Stimulated activated naive B cell treated with anti-CD40 and anti-IgM and Interleukin-4, amounts not matched to agents 10 μg/mL and 1 μg/mL and 100 μg/mL, for 72 hours (primary cell): ENCODE measurements at places on chromosomes 11 and 22.

DNA sequence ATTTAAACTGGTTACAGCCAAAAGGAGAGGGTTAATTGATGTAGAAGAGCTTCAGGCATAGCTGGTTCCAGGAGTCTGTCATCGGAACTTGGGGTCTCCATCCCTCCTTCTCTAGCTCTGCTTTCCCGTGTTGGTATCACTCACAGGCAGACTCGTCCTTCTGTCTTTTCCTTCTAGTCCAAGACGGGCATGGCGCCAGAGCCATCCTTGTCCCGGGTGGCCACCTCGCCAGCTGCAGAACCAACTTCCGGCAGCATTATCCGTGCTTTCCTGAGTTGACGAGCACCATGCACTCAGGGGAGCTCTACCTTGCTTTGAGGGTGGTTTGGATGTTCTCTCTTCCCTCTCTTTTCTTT, 14.7 kb downstream of the LINC01488 start:
- H3K36me3 ChIP-seq = no peaks in the 10 kb centered on the region
- peaks cover 59% of the 10 kb centered on the region for H3K27me3 ChIP-seq
- no peak for DNase-seq
- H3K27ac ChIP-seq = no peak overlapping the region

DNA sequence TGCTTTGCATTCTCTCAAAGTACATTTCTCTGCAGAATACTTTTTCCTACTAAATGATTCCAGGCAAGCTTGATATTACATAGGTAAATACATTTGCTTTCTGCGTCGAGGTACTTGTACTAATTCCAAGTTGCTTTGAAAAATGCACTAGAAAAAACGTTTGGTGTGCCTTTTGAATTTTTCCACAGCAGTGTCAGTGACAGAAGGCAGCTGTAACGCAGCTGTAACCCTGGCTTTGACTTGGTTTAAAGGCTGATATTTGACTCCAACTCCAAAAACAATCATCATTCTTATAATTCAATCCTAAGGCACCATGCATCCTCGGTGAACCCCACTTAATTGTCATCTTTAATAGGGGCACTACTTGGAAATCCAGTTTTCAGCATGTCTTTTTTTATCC, 125.0 kb downstream of the MAML2 start:
- H3K36me3 ChIP-seq = peaks cover 3% of the 10 kb centered on the region
- H3K4me1 ChIP-seq = peaks cover 79% of the 10 kb centered on the region
- no peaks in the 10 kb centered on the region for H3K27me3 ChIP-seq
- DNase-seq = no peak

- H3K27ac ChIP-seq = no peak overlapping the region
- peaks cover 27% of the 10 kb centered on the region for H3K27me3 ChIP-seq
- H3K4me1 ChIP-seq = no peaks in the 10 kb centered on the region
- no peak overlapping the region for H3K4me3 ChIP-seq
Measured at GRCh38 chr22:36578619-36579018, 49.7 kb upstream of the EIF3D start.

DNA sequence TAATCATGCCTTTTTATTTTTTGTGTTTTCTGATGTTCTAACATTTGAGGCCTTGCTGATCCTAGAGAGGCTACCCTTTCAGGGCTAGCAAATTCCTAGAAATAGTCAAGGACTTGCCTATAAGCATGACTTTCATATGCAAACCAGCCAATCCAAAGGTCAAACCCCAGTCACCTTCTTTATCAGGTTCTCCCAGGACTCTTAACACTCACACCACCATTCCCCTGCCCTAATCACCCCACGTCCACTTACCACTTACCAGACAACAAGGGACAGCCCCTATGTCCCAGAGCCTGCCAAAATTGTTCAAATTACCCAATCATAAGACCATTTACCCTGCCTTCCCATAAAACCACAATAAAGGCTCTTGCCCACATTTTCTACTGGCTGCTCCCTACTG, 1339.8 kb downstream of the LRRC4C start:
- H3K27ac ChIP-seq = no peak overlapping the region
- no peaks in the 10 kb centered on the region for H3K27me3 ChIP-seq

- peaks cover 15% of the 10 kb centered on the region for H3K4me1 ChIP-seq
- no peak for DNase-seq
- H3K4me3 ChIP-seq = no peak overlapping the region
Measured at GRCh38 chr11:93686812-93687211, 25.3 kb downstream of the CEP295 start.

DNA sequence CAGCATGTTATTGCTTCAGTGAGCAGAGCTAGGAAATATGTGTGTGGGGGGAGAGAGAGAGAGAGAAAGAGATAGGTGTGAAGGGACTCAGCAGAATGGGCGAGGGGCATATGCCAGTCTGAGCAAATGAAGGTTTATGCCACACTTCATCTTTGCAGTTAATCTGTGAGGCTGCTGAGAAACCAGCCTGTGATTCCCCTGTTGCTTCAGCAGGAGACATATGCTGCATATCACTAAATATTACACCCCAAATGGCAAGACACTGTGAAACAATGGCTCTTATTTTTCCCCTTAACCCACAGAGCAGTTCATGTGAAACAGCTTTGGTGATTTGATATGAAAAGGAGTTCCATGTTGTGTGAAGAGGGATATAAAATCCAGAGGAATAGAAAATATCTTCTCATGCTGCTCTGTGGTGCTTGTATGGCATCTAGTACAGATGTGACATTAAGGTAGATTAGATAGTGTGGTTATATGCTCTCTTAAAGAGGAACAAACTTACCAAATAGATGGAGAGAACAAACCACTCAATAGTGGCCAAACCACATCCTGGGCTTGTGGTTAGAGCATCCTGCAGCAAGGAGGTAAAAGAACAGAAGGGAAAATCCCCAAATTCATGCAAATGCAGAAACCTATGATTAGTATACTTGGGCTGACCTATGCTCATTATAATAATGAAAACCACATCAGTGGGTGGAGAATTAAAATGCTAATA, 864.2 kb downstream of the FAM181B start:
- no peaks in the 10 kb centered on the region for H3K27me3 ChIP-seq
- peak; percentile 78 for DNase-seq
- peaks cover 17% of the 10 kb centered on the region for H3K4me1 ChIP-seq
- peaks cover 4% of the 10 kb centered on the region for H3K36me3 ChIP-seq

DNA sequence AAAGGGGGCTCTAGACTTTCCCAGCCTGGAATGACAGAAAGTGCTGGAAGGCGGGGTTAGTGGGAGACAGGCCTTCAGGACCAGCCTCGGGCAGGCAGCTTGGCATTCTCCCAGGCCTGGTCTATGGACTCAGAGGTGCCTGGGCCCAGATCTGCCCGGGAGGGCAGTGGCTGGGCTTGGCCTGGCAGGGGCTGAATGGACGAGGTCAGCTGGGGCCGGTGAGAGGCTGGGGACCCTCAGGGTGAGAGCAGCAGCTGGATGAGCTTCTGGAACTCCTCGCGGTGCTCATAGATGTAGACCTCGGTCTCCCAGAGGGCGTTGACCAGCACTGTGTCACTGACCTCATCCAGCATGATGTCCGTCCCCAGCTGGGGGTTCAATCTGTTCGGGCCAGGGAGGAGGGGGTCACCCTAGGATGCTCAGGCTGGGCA, 1.5 kb upstream of the BAIAP2L2 start:
- H3K4me1 ChIP-seq = peaks cover 18% of the 10 kb centered on the region
- H3K27ac ChIP-seq = no peak overlapping the region
- no peak for DNase-seq

- peak overlapping the region; percentile 94 for H3K27ac ChIP-seq
- H3K4me1 ChIP-seq = peaks cover 95% of the 10 kb centered on the region
- H3K4me3 ChIP-seq = peak overlapping the region; percentile 37
- H3K36me3 ChIP-seq = peaks cover 44% of the 10 kb centered on the region
- peak; percentile 79 for DNase-seq
Measured at GRCh38 chr11:118002541-118003423, 16.6 kb downstream of the IL10RA start.

- peak overlapping the region; percentile 94 for H3K27ac ChIP-seq
- H3K4me3 ChIP-seq = peak overlapping the region; percentile 100
- DNase-seq = no peak
- H3K4me1 ChIP-seq = peaks cover 18% of the 10 kb centered on the region
- H3K27me3 ChIP-seq = no peaks in the 10 kb centered on the region
- H3K36me3 ChIP-seq = peaks cover 14% of the 10 kb centered on the region
Measured at GRCh38 chr11:125111001-125111342, 454 bp downstream of the TMEM218 start.

DNA sequence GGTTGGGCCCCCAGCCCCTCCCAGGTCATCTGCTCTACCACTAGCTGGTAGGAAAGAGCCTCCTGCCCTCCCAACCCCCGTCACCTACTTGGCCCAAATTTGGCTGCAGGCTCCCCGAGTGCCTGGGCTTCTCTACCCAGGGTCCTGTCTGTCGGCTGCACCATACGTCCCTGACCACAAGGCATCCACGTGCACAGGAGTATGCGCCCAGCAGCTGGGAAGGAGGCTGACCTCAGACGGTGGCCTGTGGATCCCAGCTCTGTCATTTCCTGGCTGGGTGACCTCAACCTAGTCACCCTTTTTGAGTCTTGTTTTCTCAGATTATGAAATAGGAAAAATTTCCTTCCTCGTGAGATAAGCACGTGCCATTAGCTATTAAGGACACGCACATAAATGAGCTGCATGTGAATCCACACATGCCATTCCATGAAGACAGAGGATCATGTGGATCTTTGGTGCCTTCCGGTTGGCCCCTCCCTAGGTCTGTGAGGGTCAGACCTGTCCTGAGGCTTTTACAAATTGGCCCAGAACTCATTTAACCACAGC, 13.7 kb downstream of the CYB561A3 start:
- no peaks in the 10 kb centered on the region for H3K27me3 ChIP-seq
- H3K27ac ChIP-seq = peak overlapping the region; percentile 62
- no peak overlapping the region for H3K4me3 ChIP-seq

DNA sequence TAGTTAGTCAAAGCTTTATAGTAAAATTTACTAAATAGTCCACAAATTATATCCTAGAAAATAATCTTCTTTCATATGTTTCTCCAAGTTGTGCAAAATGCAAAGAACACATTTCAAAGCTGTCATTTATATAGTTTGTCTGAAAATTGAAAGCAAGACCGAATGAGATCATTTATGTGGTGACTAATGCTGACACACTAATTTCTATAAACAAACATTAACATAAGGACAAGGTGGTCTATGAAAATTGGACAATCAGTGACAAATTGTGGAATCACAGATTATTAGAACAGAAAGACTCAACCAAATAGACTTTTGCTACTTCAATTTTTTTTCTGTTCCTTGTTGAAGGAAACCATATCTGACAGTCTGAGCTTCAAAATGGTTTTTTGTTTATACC, 1056.1 kb downstream of the LRRC4C start:
- no peaks in the 10 kb centered on the region for H3K36me3 ChIP-seq
- no peaks in the 10 kb centered on the region for H3K4me1 ChIP-seq
- H3K27me3 ChIP-seq = no peaks in the 10 kb centered on the region
- H3K27ac ChIP-seq = no peak overlapping the region
- no peak overlapping the region for H3K4me3 ChIP-seq

GRCh38 chr11:39174965-39175364, 2284.5 kb downstream of the LRRC4C start:
- no peaks in the 10 kb centered on the region for H3K27me3 ChIP-seq
- no peaks in the 10 kb centered on the region for H3K36me3 ChIP-seq
- no peak overlapping the region for H3K4me3 ChIP-seq
- H3K4me1 ChIP-seq = no peaks in the 10 kb centered on the region

DNA sequence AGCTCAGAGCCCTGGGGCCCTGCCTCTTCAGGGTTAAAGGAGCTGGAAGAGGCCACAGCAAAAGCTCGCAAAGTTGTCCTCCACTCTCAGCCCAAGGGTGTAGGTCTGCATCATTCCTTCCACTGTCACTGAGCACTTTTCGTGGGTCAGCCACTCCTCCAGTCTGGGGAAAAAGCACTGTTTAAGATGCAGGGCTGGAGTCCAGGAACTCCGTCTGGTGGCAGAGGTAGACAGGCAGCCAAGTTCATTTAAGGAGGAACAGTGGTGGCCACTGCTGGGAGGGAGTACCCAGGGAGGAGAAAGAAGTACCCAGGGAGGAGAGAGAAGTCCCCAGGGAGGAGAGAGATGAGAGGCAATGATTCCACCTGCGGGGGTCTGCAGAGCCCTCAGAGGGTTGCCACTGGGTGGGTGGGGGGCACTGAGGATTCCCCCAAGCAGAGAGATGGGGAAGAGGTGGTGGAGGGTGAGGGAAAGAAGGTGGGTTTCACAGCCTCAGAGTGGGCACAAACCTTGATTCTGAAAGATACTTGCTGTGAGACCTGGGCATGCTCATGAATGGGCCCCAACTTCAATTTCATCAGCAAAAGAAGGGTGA, 70.0 kb upstream of the B3GAT1 start:
- no peak overlapping the region for H3K4me3 ChIP-seq
- no peak overlapping the region for H3K27ac ChIP-seq
- peaks cover 5% of the 10 kb centered on the region for H3K27me3 ChIP-seq
- no peaks in the 10 kb centered on the region for H3K36me3 ChIP-seq
- H3K4me1 ChIP-seq = no peaks in the 10 kb centered on the region

DNA sequence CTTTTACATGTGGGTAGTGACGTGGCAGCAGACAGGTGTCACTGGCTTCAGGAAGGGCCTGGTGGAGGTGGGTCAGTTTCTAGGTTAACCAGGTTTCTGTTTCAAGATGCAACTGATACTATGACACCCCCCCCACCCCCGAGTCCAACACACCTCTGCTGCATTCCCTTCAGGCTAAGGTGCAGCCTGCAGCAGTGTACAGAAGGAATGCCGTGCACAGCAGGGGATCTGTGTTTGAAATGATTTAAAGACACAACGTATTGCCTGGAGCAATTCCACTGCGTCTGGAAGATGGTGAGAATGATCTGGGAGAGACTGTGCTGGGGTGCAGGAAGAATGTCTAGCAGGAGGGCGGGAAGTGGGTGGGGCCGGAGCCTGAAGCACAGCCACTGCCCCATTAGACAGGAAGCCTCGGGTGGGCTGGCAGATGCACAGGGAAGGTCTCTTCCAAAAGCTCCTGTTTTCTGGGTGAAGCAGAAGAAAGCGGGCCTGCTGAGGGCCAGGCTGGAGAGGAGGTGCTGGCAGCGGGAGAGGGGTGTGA, 11.9 kb upstream of the TESMIN start:
- no peak overlapping the region for H3K4me3 ChIP-seq
- H3K4me1 ChIP-seq = no peaks in the 10 kb centered on the region
- peaks cover 39% of the 10 kb centered on the region for H3K36me3 ChIP-seq
- peak overlapping the region; percentile 75 for H3K27ac ChIP-seq
- DNase-seq = no peak

- H3K27me3 ChIP-seq = peaks cover 65% of the 10 kb centered on the region
- H3K4me3 ChIP-seq = no peak overlapping the region
- H3K4me1 ChIP-seq = peaks cover 3% of the 10 kb centered on the region
- no peaks in the 10 kb centered on the region for H3K36me3 ChIP-seq
- H3K27ac ChIP-seq = no peak overlapping the region
- DNase-seq = no peak
Measured at GRCh38 chr11:120011836-120012235, 126.1 kb downstream of the TRIM29 start.

DNA sequence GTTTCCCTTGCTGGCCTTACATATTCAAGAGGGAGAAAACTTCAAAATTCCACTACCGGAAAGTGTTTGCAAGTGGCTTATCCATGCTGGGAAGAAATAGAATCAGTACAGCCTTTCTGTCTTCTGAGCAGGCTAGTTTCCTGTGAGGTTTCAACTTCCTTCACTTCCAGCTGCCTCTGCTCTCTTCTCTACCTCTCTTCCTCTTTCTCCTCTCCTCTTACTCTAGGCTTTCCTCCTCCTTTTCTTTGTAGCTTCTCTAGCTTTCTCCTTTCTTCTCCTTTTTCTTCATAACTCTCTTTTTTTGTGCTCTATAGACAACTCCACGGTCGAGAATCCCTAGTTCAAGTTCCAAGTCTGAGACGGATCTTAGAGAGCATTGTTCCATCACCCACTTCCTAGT, 421.8 kb downstream of the ETS1 start:
- H3K36me3 ChIP-seq = no peaks in the 10 kb centered on the region
- no peak for DNase-seq
- peaks cover 13% of the 10 kb centered on the region for H3K27me3 ChIP-seq
- no peak overlapping the region for H3K27ac ChIP-seq
- no peak overlapping the region for H3K4me3 ChIP-seq
- peaks cover 3% of the 10 kb centered on the region for H3K4me1 ChIP-seq
